ENCODE measurements at places on chromosomes 2 and 18.
A peak's percentile ranks its signal among the peaks of the same experiment; 100 is the strongest.

- no peak for DNase-seq
- no peak overlapping the region for H3K27ac ChIP-seq
- H3K4me1 ChIP-seq: peaks cover 26% of the 10 kb centered on the region
- H3K36me3 ChIP-seq: peaks cover 58% of the 10 kb centered on the region
- no peaks in the 10 kb centered on the region for H3K27me3 ChIP-seq
Measured at GRCh38 chr18:55268151-55268601, 308.9 kb upstream of the CCDC68 start.

DNA sequence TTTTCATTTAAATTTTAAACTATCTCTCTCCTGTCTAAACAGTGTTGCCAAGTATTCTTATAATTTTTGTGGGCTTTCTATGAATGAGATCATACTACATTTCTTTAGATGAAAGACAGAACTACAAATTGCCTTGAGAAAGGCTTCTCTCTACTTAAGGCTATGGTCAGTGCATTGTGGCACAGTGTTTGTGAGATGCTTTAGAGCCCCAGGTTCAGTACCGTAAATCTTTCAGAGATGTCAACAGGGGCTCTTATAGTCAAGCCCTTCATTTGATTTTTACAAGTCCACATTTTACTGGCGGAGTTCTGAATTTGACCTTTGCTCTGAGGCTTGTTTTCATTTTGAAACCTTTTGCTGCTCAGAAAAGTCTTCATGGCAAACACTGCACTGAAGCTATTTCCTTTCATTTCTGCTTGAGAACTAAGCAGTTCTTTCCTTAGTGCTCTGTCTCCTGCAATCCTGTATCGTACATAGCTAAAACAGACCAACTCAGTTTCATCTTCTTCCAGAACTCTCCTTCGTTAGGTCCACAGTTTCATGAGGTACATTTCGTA lies 175.2 kb downstream of the NYAP2 start:
- no peak overlapping the region for H3K4me3 ChIP-seq
- H3K27me3 ChIP-seq: no peaks in the 10 kb centered on the region
- no peak for DNase-seq
- peaks cover 3% of the 10 kb centered on the region for H3K36me3 ChIP-seq
- H3K4me1 ChIP-seq: peaks cover 10% of the 10 kb centered on the region
- no peak overlapping the region for H3K27ac ChIP-seq

GRCh38 chr18:27378431-27379095 lies 193.5 kb upstream of the CHST9 start:
- no peak for DNase-seq
- H3K27me3 ChIP-seq: no peaks in the 10 kb centered on the region
- no peak overlapping the region for H3K4me3 ChIP-seq
- peaks cover 5% of the 10 kb centered on the region for H3K4me1 ChIP-seq
- no peaks in the 10 kb centered on the region for H3K36me3 ChIP-seq
- no peak overlapping the region for H3K27ac ChIP-seq

GRCh38 chr18:79309614-79310358 lies 85.9 kb upstream of the NFATC1 start:
- no peak overlapping the region for H3K27ac ChIP-seq
- H3K4me1 ChIP-seq: no peaks in the 10 kb centered on the region
- H3K27me3 ChIP-seq: no peaks in the 10 kb centered on the region
- no peak for DNase-seq

DNA sequence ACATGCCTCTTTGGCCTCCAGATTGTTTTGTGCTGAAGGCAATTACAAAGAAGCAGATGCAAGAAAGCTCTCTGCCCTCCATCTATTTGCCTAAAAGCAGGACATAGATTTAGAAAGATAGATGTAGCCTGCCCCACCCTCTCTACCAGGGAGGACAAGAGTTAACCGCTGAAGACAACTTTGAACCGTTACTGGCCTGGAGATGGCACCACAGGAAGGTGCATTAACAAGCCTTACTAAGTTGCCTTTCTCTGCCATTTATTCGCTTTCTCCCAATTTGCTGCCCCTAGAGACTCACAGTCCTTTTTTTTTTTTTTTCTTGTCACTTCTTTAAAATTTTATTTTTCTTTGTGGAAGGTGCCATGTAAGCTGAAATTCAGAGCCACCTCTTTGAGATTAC lies 28.8 kb upstream of the RMDN2 start:
- H3K4me1 ChIP-seq: peaks cover 9% of the 10 kb centered on the region
- H3K36me3 ChIP-seq: no peaks in the 10 kb centered on the region
- H3K27ac ChIP-seq: no peak overlapping the region
- H3K4me3 ChIP-seq: no peak overlapping the region

DNA sequence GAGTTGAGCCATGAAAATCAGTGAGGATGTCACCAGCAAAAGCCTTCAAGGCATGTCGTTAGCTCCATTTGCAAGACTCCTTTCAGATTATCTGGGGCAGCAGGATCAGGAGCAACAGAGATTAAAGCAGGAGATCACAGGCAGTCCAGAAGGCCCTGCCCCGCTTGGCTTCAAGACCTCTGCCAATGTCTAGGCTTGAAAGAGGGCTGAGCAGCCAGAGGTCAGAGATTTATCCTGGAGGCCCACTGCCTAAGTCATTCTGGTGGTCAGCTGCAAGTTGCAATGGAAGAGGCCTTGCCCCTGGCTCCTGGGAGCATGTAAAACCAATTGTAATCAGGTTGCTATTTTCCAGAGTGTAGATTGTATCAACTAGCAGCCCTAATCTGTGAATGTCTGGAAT lies 416.5 kb downstream of the BCL11A start:
- H3K36me3 ChIP-seq: peaks cover 4% of the 10 kb centered on the region
- no peaks in the 10 kb centered on the region for H3K27me3 ChIP-seq
- H3K4me3 ChIP-seq: no peak overlapping the region

GRCh38 chr2:53516650-53517049 lies 251.0 kb upstream of the CHAC2 start:
- no peak overlapping the region for H3K4me3 ChIP-seq
- peaks cover 15% of the 10 kb centered on the region for H3K4me1 ChIP-seq
- DNase-seq: no peak
- no peak overlapping the region for H3K27ac ChIP-seq
- H3K36me3 ChIP-seq: no peaks in the 10 kb centered on the region

DNA sequence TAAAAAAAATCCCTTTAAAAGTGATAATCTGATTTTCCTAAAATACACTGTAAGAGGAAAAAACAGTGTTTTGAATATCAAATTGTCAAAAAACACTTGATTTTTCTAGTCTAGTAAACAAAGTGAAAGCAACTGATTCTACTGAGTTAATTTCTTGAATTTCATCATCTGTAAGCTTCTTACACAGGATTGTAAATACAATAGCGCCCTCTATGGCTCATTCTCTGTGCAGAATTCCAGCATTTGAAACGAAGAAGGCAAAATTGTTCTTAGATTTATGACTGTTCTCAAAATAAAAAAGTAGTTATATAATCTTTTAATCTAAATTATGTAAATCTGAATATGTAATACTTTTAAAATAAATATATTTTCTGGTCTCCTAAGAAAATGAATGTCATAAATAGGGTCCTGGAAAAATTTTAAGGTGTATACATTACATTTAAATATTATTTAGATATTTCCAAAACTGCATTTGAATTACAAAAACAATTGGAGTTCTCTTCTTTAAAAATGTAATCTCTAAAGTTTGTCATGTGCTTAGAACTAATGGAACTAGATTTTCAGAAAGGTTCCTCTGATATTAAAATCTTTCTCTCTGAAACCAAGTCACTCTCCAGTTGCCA lies 176.9 kb upstream of the MC4R start:
- H3K36me3 ChIP-seq: no peaks in the 10 kb centered on the region
- no peak for DNase-seq
- H3K4me3 ChIP-seq: no peak overlapping the region
- no peak overlapping the region for H3K27ac ChIP-seq
- H3K27me3 ChIP-seq: no peaks in the 10 kb centered on the region

GRCh38 chr2:15708865-15709820 lies 117.5 kb downstream of the DDX1 start:
- no peaks in the 10 kb centered on the region for H3K36me3 ChIP-seq
- no peak overlapping the region for H3K4me3 ChIP-seq
- peaks cover 15% of the 10 kb centered on the region for H3K4me1 ChIP-seq
- H3K27ac ChIP-seq: peak overlapping the region; percentile 36

- no peak overlapping the region for H3K4me3 ChIP-seq
- no peaks in the 10 kb centered on the region for H3K27me3 ChIP-seq
- peak overlapping the region; percentile 68 for H3K27ac ChIP-seq
- H3K4me1 ChIP-seq: peaks cover 30% of the 10 kb centered on the region
- H3K36me3 ChIP-seq: peaks cover 8% of the 10 kb centered on the region
- DNase-seq: no peak
Measured at GRCh38 chr2:134926231-134926931, 7.8 kb downstream of the CCNT2 start.

DNA sequence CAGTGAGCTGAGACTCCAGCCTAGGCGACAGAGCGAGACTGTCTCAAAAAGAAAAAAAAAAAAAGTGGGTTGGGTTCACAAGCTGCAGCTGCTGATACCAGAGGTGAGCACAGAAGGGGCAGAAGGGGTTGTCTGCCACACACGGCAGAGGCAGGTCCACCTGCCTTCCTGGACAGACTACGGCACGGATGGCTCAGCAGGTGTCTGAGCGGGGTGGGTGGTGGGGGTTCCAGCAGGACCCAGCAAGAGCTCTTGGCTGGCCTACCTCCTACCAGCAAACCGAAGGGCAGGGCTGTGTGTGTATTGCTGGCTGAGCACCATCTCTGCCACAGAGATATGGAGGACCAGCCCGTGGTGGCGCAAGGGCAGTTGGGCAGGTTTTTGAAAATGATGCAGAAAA lies 130.4 kb upstream of the ASB18 start:
- no peak overlapping the region for H3K4me3 ChIP-seq
- no peak overlapping the region for H3K27ac ChIP-seq
- H3K27me3 ChIP-seq: no peaks in the 10 kb centered on the region
- no peaks in the 10 kb centered on the region for H3K4me1 ChIP-seq
- peaks cover 31% of the 10 kb centered on the region for H3K36me3 ChIP-seq

GRCh38 chr2:85988175-85988913 lies 99.6 kb upstream of the ST3GAL5 start:
- no peak for DNase-seq
- peak overlapping the region; percentile 88 for H3K27ac ChIP-seq
- H3K36me3 ChIP-seq: no peaks in the 10 kb centered on the region
- H3K4me1 ChIP-seq: peaks cover 34% of the 10 kb centered on the region
- no peaks in the 10 kb centered on the region for H3K27me3 ChIP-seq
- no peak overlapping the region for H3K4me3 ChIP-seq

DNA sequence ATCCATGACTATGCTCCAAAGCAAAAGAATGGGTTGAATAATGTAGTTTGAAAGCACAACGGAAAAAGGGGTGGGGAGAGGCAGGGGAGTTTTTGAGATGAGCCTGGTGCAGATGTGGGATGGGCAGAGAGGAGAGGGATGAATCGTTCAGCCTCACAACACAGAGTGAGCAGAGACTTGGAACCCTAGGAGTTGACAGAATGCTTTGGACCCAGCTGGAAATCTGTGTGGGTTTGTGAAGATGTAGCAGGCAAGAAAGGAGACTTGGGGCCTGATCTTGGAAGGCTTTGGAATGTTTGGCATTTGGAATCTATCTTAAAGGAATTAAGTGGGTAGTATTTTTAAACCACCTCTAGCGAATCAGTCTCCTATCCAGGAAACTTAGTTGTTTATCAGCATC lies 66.0 kb upstream of the KCTD1 start:
- H3K36me3 ChIP-seq: no peaks in the 10 kb centered on the region
- no peak for DNase-seq
- no peak overlapping the region for H3K4me3 ChIP-seq
- no peaks in the 10 kb centered on the region for H3K27me3 ChIP-seq
- H3K27ac ChIP-seq: no peak overlapping the region

GRCh38 chr18:74175658-74176057 lies 27.3 kb downstream of the TIMM21 start:
- H3K27me3 ChIP-seq: peaks cover 52% of the 10 kb centered on the region
- no peak for DNase-seq
- peaks cover 2% of the 10 kb centered on the region for H3K4me1 ChIP-seq
- H3K27ac ChIP-seq: no peak overlapping the region
- H3K4me3 ChIP-seq: no peak overlapping the region

GRCh38 chr18:79322441-79322840 lies 73.3 kb upstream of the NFATC1 start:
- H3K4me3 ChIP-seq: no peak overlapping the region
- peaks cover 26% of the 10 kb centered on the region for H3K36me3 ChIP-seq
- H3K27ac ChIP-seq: no peak overlapping the region
- no peaks in the 10 kb centered on the region for H3K27me3 ChIP-seq
- no peaks in the 10 kb centered on the region for H3K4me1 ChIP-seq
- DNase-seq: no peak

DNA sequence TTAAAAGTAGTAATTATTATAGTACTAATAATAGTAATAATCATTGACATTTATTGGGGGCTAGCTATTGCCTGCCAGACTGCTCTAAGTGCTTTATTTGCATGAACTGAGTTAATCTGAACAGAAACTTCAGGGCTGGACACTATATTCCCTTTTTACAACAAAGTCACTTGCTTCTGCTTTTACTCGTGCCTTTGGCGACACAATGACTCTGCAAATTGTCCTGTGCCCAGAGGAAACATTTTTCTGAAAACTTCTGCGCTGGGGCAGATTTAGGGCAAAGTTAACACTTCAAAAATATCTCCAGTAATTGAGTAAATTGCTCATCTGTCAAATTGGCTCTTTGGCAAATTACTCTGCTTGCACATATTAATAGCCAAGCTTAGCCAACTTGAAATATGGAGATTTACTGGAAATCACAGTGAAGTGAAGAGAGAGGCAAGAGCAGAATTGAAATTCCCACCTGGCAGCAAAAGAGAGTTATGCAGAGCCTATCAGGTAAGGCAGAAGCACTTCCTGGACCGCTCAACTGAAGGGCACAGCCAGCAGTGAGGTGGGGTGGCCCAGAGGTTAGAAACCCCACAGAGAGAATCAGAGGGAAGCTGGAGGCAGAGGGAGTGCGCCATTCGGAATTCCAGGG lies 36.3 kb downstream of the BMP10 start:
- peaks cover 3% of the 10 kb centered on the region for H3K4me1 ChIP-seq
- H3K27me3 ChIP-seq: peaks cover 10% of the 10 kb centered on the region
- no peaks in the 10 kb centered on the region for H3K36me3 ChIP-seq
- no peak overlapping the region for H3K4me3 ChIP-seq
- DNase-seq: no peak

- H3K27ac ChIP-seq: no peak overlapping the region
- no peaks in the 10 kb centered on the region for H3K36me3 ChIP-seq
- no peak overlapping the region for H3K4me3 ChIP-seq
- H3K4me1 ChIP-seq: peaks cover 18% of the 10 kb centered on the region
- no peak for DNase-seq
Measured at GRCh38 chr2:206219957-206220356, 54.5 kb upstream of the ZDBF2 start.

DNA sequence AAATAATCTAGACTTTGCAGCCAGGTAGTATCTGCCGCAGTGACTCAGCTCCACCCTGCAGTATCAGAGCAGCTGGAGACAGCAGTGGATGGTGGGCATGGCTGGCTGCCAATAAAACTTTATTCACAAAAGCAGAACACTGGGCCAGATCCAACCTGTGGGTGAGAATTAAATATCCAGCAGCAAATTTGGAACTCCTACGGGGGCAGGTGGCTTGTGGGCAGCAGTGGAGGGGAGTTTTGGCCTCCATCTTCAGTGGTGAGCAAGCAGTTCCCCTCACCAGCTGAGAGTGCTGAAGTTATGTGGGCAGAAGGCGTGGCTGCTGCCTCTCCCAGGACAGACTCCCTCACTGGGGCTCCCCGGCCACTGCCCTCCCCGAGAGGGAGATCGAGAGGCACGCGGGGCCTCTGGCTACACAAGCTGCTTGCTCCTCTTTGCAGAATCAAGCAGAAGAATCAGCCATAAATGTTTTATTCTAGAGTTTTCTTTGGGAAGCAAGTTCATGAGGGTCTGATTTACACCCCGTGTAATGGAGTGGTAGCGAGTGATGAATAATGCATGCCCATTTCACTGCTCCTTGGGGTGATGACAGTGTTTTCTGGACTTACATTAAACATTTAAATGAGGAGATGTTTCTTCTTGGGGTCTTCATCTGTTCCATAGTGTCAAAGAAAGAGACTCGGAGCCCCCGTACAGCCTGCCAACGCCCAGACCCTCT lies 204.3 kb downstream of the SEPTIN10 start:
- H3K4me1 ChIP-seq: peaks cover 28% of the 10 kb centered on the region
- no peaks in the 10 kb centered on the region for H3K27me3 ChIP-seq
- no peak overlapping the region for H3K27ac ChIP-seq
- no peak for DNase-seq
- H3K36me3 ChIP-seq: no peaks in the 10 kb centered on the region
